ENCODE measurements at places on chromosomes 13 and 19.

- DNase-seq, result no peak
Observed at GRCh38 chr19:3563709-3564524, 6.5 kb upstream of the MFSD12 start.

- DNase-seq, result no peak
Observed at GRCh38 chr19:42472402-42473147, 29.8 kb upstream of the CXCL17 start.

DNA sequence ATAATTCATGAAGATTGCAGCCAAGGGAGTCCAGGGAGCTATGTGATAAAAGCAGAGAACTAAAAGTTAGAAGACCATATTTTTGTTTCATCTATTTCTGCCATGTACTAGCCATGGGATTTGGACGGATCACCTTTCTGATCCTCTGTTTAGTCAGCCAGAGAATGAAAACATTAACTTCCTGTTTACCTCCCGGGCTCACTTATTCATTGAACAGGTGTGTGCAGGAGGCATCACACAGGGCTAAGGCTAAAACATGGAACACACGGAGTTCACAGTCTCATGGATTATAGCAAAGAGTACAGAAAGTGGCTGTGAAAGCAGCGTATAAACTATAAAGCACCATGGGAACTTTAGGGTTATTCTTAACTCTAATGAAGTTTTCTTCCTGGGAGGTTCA lies 96.8 kb downstream of the GPR12 start:
- no peak for DNase-seq

DNA sequence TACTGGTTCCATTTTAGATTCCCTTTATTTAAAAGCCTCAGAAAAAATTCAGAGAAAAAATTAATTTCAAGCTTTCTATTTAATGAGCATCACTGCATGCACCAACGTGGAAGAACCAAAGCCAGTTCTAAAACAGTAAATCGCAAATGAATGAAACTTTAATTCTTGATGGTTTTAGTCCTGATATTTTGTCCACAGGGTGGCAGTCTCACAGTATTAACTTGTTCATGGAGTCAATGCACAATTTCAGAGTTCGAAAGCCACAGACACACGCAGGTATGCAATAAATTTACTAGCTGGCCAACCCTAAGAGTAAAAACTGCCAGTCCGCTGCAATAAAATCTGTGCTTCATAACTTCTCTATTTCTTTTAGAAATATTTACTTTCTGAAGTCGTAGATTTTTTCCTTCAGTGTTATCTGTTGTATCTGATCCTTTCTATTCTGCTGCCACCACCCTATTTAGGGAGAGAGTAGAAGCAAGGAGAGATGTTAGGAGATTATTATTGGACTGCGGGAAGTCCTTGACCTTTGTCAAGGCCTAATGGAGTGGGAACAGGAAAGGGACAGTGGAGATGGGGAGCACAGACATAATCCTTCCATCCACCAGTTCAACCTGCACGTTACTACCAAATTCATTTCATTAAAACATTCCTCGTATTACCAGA lies 7.0 kb upstream of the WBP4 start:
- peak; percentile 6 for DNase-seq

GRCh38 chr19:42394751-42395150 lies 4.7 kb upstream of the CNFN start:
- no peak for DNase-seq

GRCh38 chr19:39705578-39706188 lies 1.4 kb downstream of the LGALS14 start:
- DNase-seq, result no peak

GRCh38 chr13:105906746-105907145 lies 628.7 kb downstream of the EFNB2 start:
- DNase-seq, result no peak

- no peak for DNase-seq
Observed at GRCh38 chr13:99000137-99000536, 22.3 kb upstream of the DOCK9 start.

- no peak for DNase-seq
Observed at GRCh38 chr19:6853868-6854267, 33.5 kb upstream of the ADGRE1 start.

DNA sequence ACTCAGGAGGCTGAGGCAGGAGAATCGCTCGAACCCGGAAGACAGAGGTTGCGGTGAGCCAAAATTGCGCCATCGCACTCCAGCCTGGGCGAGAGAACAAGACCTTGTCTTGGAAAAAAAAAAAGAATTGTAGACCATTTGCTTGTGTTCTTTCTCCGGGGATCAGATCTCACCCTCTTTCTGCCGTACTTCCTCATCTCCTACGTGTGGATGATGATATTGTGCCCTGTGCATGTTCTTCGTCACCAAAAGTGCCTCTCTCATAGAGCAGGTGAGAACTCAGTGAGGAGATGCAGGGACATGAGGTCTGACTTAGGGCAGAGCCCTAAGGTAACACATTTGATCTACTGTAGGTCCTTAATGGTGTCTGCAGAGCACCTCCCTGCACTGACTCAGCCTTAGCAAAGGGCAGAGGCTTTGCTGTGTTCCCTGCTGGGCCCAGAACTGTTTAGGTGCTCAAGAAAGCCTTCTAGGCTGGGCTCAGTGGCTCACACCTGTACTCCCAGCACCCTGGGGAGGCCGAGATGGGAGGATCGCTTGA lies 1.3 kb downstream of the APOC2 start:
- no peak for DNase-seq

DNA sequence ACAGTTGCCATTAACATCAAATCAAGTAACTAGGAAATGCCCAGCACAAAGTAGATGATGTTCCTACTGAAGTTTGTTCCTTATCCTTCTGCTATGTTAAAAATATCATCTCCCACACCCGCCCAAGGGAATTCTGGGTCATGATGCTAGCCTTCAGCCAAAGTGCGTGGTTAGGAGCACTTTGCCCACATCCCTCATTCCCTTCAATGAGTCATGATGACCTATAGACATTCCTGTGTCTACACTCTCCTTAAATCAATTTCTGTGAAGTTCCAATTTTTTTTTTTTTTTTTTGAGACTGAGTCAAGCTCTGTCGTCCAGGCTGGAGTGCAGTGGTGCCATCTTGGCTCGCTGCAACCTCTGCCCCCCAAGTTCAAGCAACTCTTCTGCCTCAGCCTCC lies 17.0 kb downstream of the RXFP2 start:
- no peak for DNase-seq

DNA sequence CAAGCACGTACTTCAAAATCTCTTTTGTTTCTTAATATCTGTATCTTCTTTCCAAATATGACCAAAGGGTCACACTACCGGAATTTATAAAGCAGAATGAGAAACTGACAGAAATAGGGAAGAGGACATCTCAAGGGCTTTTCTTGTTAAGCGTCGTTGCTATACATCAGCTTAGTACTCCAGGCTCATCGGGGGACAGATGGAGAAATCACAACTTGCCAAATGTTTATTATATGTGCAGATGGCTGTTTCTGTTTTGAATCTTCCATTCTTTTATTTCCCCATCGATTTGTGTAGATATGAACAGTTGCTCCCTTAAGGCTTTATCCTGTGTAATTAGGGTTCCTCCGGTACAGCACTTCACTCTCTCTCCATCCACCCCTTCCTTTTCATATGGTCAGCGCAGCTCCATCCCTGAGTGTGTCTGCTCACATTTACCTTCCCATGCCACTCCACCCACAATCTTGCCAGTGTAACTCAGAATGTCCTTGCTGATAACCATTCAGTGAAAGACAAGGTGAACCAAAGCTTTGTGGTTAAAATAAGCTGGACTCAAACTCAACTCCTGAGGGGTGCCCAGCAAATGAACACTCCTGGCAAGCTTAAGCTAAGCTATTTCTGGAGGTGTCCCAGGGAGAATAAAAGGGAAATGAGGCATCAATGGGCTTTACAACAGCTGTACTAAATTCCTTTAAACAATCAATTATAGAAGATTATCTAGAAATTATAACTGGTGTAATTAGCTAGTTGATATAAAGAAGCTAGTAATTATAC lies 51.3 kb downstream of the TBC1D4 start:
- no peak for DNase-seq

DNA sequence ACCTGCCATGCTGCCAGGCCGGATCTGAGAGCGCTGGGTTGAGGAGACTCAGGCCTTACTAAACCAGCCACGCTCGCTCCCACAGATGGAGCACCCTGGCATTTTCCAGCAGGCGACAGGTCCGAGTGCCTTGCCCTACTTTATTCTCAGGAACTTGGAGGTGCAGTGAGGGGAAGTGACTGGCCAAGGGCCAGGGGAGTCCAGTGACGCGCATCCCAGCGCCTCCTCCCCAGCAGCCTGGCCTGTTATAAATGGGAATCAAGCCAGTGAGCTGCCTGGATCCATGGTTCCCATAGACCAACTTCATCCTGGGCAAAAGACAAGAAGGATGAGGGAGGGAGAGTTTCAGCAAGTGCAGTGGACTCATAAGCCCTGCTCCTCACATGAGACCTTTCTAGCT lies 35.5 kb downstream of the TMED1 start:
- DNase-seq, result no peak

- no peak for DNase-seq
Observed at GRCh38 chr19:33564836-33565338, 43.3 kb upstream of the PEPD start.

DNA sequence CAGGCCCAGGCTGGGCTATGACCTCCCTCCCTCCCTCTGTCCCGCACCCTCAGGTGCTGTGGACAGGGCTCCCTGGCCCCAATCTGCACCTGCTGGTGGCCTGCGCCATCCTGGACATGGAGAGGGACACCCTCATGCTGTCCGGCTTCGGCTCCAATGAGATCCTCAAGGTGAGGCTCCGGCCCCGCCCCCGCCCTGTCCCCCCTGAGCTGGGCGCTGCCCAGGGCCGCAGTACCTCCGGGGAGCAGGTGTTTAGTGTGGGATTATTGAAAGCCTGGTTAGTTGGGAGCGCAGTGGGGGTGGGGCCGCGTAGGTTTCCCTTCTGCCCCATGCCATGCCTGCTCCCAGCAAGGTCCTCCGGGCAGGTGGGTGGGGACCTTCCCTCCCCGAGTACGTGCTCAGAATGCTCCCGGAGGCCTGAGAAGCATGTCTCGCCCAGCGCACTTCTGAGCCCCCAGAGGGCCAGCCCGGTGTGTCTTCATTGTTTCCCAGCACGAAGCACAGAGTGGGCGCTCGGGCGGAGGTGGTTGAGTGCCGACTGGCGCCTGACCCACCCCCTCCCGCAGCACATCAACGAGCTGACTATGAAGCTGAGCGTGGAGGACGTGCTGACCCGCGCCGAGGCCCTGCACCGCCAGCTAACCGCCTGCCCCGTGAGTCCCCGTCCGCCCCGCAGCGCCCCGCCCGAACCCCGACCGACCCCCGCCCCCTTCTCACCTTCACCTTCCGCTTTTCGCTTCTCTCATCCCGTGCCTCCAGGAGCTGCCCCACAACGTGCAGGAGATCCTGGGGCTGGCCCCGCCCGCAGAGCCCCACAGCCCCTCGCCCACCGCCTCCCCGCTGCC lies 8.8 kb downstream of the IL4I1 start:
- DNase-seq, result no peak

DNA sequence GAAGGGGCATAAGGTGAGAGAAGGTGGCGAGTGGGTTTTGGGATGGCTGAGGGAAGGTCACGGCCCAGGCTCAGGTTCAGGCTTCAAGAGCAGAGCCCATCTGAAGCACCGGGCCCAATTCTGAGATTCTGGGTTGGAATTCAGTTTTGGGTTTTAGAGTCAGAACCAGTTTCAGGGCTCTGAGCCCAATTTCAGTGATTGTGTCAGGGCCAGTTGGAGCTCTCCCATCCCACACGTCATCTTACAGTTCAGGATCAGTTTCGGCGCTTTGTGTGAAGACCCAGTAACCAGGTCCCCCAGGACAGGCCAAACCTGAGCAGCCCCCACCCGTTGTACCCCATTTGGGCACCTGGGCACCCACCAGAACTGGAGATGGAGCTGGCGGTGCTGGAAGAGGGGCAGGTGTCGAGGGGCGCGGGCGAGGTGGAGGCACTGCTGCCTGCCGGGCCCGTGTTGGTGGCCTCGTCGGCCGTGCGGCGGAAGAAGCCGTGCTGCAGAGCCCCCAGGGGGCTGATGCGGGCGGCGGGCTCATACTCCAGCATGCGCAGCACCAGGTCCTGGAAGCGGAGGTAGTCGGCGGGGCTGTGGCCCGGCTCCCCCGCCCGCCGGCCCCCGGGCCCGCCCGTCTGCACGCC lies 7.5 kb downstream of the DYRK1B start:
- no peak for DNase-seq

- DNase-seq, result no peak
Observed at GRCh38 chr13:110128546-110128945, 178.4 kb downstream of the COL4A1 start.

DNA sequence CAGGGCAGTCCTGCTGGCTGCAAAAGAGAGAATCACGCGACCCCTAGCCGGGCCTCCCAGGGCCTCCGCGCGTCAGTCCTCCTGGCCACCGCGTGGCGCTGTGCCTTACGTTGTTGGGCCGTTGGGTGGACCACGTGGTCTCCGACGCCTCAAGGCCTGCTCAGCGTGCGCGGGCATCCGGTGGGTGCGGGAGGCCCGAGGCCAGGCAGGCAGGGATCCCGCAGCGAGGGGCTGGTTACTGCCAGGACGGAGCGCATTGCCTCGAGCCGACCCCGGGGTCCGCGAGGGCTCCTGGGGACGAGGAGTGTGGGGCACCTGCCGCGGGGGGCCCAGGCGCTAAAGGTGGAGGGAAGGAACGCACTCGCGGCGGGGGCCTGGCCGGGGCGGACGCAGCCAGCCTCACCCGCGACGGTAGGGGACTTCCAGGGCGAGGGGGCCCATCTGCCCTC lies at the start of gene TDRD12:
TDRD12 (plus strand) TSS at position 157 of the 449 bp plus-strand sequence. CDS start 306 bp downstream, outside the sequence.
- DNase-seq, result no peak

DNA sequence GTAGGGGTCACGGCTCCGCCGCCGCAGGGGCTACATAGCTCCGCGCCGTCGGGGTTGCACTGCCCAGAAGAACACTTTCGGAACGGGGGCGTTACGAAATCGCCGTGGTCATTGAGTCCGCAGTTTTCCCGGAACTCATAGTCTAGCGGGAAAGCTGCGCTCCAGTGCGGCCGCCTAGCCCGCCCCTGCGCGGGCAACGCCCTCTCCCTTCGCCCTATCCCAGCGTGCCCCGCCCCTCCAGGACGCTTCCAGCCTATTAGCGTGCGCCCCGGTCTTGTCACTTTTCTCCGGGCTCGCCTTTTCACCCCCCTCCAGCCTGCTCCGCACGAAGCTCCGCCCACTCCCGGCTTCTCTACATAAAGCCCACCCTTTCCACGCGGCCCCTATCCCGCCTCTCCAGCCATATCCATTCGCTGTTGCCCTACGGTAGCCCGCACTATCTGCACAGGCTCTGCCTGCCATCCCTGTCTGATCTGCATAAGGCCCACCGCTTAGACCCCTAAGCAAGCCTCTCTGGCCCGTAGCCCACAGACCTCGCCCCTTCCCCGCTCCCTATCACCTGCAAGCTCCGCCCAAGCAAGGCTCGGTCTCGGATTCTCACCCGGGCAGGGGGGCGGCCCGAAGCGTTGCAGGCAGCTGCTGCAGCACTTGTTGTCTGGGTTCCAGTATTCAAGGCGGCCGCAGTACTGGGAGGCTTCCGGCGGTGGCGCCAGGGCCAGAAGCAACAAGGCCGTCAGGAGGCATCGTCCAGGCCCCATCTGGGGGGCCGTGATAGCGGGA lies 1.6 kb downstream of the IGFLR1 start:
- peak; percentile 94 for DNase-seq

- no peak for DNase-seq
Observed at GRCh38 chr13:49315756-49316482, 68.2 kb downstream of the CDADC1 start.

DNA sequence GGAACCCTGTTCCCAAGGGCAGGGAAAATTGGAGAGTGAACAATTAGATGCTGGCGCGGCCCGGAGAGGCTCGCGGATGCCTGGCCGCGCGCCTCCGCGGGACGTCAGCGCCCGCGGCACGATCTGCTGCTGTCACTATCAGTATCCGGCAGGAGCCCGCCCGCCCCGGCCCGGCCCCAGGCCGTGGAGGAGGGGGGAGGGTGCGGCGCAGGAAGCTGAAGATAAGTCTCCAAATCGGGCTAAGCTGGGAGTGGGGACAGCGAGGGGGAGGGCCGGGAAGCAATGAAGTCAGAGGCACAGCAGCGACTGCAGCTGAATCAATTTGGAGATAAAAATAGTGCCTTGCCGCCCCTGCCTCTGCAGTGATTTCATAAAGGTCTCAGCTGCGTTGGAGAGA lies 441.5 kb upstream of the KLF12 start:
- peak; percentile 21 for DNase-seq
